ENCODE measurements at places on chromosomes 12 and 14.

GRCh38 chr12:27901959-27902358, 70.6 kb downstream of the PTHLH start:
- no peak for DNase-seq

GRCh38 chr14:86501611-86502010, 971.7 kb downstream of the FLRT2 start:
- no peak for DNase-seq

DNA sequence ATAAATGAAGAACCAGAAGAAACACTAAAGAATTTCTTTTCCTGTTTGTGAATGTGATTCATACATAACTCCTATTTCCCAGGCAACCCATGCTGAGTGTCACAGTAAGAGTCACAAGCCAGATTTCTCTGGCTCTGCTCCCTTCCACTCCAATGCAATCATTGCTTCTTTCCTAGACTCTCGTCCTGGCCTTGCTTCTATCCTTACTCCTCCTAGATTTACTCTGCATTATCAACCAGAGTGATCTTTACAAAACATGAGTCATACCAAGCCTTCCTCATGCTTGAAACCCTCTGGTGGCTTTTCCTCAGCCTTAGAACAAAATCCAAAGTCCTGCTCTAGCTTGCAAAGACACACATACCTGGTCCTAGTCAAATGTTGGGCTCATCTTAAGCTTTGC, 13.3 kb downstream of the IL22 start:
- no peak for DNase-seq

- no peak for DNase-seq
These were observed 17.0 kb downstream of the NCOR2 start for GRCh38 chr12:124550123-124551089.

GRCh38 chr14:61225344-61225743, 55.8 kb downstream of the TMEM30B start:
- DNase-seq = no peak

- DNase-seq = no peak
These were observed 493 bp downstream of the HOXC5 start for GRCh38 chr12:54033106-54033979.

- DNase-seq = peak; percentile 71
These were observed 55.0 kb upstream of the NELL2 start for GRCh38 chr12:44930972-44931600.

GRCh38 chr12:106113042-106113441, 25.7 kb downstream of the NUAK1 start:
- DNase-seq = no peak

All from cerebellar cortex (tissue), 1 donor.